ENCODE measurements at places on chromosomes 11 and 22.

- DNase-seq: no peak
Measured at GRCh38 chr11:126927623-126928022, 72.9 kb downstream of the KIRREL3 start.

GRCh38 chr22:22684580-22685561, 40.5 kb downstream of the GGTLC2 start:
- DNase-seq: no peak

- DNase-seq: no peak
Measured at GRCh38 chr22:21043860-21044535, 1.7 kb upstream of the LRRC74B start.

DNA sequence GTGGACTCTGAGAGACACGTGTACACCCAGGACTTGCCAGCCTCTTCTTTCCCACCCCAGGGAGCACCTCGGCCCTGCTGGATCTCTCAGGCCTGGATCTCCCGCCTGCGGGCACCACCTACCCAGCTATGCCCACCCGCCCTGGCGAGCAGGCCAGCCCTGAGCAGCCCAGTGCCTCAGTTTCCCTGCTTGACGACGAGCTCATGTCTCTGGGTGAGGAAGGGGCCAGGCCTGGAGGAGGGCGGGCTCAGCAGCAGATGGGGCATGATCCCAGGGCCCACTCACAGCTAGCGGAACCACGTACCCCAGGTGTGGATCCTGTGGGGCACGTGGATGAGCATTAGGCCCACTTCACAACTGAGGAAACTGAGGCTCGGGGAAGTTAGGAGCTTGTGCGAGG, 13.7 kb upstream of the SH3BP1 start:
- DNase-seq: no peak

- no peak for DNase-seq
Measured at GRCh38 chr11:115525531-115526006, 21.4 kb upstream of the CADM1 start.

Data from NCI-H2171 treated with DMSO at 0.1 percent for 48 hours (cell line).